ENCODE measurements at places on chromosomes 6 and 20.

- DNase-seq, result no peak
These were observed 9.1 kb downstream of the SMPDL3A start for GRCh38 chr6:122798099-122798641.

DNA sequence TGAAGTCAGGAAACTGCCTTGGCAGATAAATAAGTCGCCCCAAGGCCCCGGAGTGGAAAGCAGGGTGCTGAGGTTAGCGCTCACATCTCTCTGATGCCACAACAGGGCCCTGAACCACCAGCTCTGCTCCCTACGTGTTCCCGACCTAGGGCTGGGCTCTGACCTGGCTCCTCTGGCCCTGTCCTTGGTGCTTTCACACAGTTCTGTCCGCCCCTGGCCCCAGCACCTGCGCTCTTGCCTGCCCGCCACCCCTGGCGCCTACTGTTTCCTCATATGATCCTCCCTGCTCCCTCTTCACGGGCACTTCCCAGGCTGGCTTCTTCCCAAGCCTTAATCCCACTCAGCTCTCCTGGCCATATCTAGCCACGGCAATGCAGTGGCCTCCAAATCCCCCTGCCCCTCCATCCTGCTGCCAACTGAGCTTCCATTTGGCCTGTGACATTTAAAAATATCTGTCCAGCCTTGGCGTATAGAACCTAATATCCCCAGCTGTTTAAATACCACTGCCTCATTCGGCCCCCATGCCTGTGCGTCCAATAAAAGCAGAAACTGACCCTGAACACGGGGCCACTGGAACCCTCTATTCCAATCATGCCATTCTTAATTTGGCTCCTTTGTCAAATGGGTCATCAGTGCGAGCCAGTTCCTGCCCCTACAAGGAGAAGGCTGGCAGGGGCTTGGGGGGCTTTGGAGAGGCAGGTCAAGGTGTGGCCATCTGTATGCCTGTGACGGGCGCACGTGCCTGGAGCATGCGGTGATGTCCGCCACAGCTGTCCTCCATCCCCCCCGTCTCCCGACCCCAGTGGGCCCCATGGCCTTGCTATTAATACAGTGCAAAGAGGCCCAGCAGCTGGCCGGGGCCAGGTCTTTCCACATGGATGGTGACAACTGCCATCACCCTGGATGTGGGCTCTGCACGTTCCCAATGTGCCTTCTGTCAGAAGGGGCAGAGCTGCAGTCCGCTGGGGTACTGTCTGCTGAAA is 27.7 kb downstream of the GNAS-AS1 start:
- no peak for DNase-seq

DNA sequence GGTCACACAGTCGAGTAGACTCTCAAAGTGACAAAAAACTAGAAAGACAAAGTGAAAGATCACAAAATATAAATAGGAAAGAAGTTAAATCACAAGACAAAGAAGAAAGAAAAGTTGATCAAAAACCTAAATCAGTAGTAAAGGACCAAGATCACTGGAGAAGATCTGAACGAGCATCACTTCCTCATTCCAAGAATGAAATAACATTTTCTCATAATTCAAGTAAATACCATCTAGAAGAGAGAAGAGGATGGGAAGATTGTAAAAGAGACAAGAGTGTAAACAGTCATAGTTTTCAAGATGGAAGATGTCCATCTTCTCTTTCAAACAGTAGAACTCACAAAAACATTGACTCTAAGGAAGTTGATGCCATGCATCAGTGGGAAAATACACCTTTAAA is 31.6 kb upstream of the GJA10 start:
- no peak for DNase-seq

DNA sequence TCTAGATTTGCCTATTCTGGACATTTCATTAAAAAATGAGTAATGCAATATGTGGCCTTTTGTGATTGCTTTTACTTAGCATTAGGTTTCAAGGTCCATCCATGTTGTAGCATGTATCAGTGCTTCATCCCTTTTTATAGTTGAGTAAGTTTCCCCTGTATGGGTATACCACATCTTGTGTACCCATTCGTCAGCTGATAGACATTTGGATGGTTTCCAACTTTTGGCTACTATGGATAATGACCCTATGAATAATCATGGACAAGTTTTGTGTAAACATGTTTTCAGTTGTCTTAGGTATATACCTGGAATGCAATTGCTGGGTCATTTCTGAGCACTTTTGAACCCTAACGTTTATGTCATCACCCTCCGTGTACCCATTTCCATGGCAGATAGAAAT is 15.4 kb downstream of the METTL24 start:
- DNase-seq, result no peak

- DNase-seq, result no peak
These were observed 8.2 kb upstream of the SLC2A12 start for GRCh38 chr6:134060491-134061106.

DNA sequence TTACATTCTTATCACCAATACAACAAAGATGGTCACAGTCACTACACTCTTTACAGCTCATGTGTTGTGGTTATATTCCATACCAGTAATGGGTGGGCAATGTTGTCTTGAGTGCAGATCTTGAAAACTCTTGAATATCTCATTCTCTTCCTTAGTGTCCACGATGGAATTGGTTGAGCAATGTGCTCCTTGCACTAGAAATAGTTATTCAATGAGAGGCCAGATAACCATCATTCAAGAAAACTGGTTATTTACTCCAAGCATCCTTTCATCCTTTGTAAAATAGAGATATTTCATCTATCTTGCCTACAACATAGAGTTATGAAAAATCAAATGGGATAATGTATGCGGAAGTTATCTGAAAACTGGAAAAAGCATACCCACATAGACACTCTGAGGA is 215.9 kb downstream of the ARHGAP18 start:
- DNase-seq, result no peak

GRCh38 chr6:147633191-147633590 is 124.7 kb downstream of the SAMD5 start:
- no peak for DNase-seq

- DNase-seq, result no peak
These were observed 56.1 kb upstream of the THEMIS start for GRCh38 chr6:127956956-127957355.

GRCh38 chr6:15358579-15359327 is 112.9 kb downstream of the JARID2 start:
- no peak for DNase-seq

GRCh38 chr6:99613409-99613704 is 6.7 kb downstream of the PRDM13 start:
- DNase-seq, result peak; percentile 86

DNA sequence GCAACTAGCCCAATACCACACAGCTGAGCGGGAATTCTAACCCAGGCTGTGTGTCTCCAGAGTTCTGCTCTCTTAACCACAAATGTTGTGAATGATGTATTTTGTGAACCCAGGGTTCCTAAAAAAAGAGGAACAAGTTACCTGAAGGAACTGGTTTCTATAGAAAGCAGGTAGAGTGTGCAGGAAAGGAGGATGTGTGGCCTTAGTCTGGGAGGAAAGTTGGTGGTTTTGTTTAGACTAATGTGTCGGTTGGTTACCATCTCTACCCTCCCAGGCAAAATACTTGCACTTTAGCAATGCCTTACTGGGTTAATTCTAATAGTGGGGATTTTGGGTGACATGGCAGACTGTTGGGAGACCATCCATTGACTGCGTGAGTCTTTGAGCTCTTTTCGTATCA is 143.3 kb downstream of the SCP2D1 start:
- DNase-seq, result no peak

DNA sequence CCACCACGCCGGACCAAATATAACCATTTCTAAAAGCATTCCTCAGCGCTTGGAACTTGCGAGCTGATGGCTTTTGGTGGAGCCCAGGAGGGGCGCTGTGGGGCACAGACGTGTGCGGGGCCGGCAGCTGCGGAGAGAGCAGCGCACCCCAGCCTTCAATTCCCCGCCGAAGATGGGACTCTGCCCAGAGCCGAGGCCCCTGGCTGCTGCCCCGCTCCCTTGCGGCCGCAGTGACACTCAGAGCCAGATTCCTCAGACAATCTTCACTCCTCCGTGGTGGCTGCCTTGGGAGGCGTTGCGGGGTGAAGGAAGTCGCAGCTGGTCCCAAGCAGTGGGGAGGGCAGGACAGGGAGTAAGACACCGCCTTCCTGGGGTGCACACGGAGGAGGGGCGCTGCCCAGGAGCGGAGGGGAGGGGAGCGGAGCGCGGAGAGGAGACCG is 87.7 kb downstream of the TMEM242 start:
- peak; percentile 78 for DNase-seq

DNA sequence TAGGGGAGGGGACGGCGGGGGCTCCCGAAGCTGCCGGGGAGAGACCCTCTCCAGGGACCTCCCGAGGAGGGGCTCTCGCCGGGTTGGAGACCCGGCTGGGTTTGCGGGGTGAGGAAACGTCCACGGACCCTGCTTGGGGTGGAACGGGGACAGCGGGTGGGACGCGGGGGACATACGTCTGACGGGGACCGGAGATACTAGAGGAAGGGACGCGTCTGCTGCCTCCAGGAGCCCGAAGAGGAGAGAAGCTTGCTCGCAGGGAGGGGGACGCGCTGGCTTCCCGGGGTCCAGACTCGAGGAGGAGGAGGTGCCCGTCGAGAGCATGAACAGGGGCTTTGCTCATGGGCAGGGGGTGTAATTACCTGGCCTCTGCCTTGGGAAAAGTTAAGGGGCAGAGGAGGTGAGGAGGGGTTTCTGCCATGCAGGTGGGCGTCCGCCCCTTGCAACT is 593 bp downstream of the DNMT3B start:
- no peak for DNase-seq

DNA sequence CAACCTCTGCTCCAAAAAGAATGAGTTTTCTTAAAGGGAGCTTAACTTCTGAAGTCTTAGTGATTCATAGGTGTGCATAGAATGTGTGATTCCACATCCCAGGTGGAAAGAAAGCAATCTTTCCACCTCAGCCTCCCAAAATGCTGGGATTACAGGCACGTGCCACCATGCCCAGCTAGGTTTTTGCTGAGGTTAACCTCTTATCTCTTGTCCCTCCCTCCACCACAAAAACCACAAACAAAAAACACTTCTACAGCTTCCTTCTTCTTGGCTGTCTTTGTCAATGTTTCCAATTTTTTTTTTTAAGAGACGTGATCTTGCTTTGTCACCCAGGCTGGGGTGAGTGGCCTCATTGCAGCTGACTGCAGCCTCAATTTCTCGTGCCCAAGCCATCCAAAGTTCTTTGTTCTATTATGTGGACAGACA is 8.1 kb upstream of the CSE1L start:
- DNase-seq, result no peak

- DNase-seq, result no peak
These were observed 34.1 kb downstream of the DACT2 start for GRCh38 chr6:168285456-168285855.

GRCh38 chr6:108437821-108438220 is 122.9 kb upstream of the FOXO3 start:
- no peak for DNase-seq

DNA sequence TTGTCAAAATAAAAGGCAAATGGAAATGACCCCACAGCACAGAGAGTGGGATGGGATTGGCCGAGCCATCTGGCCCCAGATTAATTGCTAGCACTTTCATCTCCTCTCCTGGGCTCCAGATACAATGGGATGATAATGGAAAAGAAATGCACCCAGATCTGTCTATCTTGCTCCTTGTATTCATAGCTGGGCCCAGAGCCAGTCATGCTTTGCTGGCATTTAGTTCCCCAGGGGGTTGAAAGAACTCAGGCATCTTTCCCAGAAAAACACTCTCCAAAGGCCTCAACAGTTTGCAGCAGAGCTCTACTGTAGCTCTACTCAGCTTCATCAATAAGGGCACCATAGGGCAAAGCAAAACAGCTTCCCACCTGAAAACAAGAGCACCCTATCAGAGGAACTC is 116.0 kb upstream of the FOXA2 start:
- DNase-seq, result no peak

GRCh38 chr6:153059757-153060156 is 57.2 kb upstream of the MTRF1L start:
- no peak for DNase-seq

DNA sequence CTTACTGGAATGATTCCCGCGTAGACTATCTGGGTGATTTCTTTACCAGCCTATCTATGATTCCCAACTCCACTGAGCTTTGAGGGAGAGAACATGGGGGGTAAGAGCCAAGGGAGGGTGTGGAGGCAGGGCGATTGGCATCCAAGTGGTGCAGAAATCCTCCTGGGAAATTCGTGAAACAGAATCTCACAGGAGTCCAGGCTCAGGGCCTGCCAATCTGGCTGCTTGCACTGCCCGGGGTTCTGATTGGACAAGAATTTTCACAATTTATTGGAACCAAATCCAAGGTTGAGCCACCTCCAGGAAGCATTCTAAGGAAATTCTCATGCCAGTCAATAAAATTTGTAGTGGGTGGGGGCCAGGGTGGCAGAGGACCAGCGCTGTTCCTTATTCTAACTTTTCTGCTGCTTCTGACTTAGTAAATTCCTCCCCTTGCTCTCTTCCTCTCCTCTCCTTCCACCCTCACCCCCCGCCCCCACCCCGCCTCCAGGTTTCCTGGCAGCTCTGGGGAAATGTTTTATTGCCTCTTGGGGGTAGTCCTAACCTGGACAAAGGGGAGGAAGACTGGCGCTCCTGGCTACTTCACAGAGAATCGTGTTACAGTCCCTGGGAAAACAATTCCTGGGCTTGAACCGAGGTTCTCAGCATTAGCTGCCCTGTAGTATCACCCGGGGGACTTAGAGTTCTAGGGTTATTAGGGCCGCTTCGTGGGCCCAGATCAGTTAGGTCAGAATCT is 3.1 kb downstream of the BMP6 start:
- peak; percentile 54 for DNase-seq

DNA sequence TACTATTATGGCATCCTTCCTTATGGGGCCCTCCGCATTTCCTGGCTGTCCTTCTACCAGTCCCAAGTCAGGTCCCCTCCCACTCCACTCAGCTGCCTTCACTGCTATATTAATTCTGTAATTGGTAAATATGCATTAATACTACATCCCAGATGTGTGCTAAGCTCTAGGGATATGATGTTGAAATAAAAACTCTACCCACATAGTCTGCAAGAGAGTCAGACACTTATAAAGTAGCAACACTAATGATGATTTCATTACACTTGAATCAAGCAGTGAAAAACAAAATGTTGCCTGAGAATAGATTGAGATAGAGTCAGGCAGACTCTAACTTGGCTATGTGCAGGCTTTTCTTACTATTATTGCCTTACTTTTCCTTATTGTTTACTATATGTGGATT is 62.4 kb downstream of the AIG1 start:
- DNase-seq, result no peak

DNA sequence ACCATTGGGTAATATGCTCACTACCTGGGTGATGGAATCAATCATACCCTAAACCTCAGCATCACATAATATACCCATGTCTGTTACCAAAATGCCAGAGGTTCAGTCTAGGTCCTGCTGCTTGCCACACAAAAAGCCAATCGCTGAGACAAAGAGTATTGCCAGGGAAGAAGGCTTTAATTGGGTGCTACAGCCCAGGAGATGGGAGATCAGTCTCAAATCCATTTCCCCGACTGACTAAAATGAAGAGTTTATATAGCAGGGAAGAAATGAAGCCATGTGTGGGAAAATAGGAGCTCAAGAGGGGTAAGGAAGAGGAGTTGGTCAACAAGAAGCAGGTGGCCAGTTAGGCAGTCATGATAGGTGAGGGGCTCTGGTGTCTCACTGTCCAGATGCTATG is 149.6 kb downstream of the QRSL1 start:
- no peak for DNase-seq

Data from ecto neural progenitor cell (in vitro differentiated cells).